ENCODE measurements at places on chromosomes 6 and 20.

DNA sequence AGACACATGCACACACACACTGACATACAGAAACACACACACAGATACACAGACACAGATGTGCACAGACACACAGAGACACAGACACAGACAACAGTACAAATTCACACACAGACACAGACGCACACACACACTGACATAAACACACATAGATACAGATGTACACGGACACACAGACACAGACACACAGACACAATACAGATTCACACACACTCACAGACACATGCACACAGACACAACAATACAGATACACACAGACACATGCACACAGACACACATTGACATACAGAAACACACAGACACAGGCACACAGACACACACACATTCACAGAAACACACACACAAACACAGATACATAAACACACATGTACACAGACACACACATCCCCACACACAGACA is 183.6 kb downstream of the SMOC2 start:
- no peak for DNase-seq

DNA sequence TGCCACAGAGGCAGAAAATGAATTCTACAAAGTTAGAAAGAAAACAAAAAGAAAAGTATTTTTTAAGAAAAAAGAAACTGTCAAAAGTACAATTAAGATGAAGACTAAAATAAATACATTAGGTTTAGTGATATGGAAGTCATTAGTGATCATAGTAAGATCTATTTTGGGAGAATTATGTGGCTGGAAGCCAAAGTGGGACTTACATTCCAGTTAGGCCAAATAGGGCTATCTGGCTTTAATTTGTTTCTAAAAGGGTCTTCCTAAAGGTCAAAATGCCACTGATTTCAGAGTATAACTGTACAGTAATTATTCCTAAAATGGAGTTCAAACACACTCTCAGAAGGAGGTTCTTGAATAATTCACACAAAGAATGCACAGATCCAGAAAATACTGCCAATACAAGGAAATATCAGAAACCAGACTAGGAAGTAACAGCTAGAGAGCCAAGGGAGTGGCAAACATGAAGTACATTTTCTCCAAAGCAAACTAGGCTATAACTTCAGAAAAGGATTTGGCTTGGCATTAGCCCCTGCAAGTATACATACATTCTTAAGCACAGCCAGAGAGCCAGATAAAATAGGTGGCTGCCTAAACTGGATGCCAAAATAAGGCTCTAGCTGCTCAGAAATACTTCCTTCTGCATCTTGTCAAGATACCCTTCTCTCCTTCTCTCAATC is 45.3 kb downstream of the PDSS2 start:
- no peak for DNase-seq

- no peak for DNase-seq
Observed at GRCh38 chr20:46816097-46816496, 78.5 kb upstream of the EYA2 start.

DNA sequence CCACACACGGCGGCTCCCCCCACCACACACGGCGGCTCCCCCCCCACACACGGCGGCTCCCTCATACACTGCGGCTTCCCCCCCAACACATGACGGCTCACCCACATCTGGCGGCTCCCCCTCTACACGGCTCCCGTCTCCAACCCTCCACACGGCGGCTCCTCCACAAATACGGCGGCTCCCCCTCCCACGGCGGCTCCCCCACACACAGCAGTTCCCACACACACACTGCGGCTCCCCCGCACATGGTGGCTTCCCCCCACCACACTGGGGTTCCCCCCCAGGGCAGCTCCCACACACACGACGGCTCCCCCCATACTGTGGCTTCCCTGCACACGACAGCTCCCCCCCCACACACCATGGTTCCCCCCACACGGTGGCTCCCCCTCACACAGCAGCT is 98.0 kb downstream of the TTLL2 start:
- no peak for DNase-seq

DNA sequence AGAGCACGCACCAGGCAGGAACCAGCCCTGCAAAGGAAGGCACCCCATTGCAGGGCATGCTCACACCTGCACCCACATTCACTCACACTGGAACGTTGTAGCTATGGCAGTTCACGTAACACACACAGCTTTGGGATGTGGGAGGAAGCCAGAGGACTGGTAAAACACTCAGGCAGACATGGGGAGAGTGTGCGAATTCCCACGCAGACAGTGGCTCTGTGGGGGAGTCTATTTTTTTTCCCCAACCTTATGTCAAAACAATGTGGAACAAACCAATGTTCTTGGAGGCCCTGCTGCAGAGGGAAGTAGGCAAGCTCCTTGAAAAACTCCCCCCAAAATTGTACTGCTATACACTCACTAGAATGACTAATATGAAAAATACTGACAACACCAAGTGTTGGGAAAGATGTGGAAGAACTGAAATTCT is 91.0 kb downstream of the PPP1R14C start:
- DNase-seq: peak; percentile 3

GRCh38 chr6:37700620-37700973 is 2.9 kb upstream of the MDGA1 start:
- DNase-seq: no peak

- no peak for DNase-seq
Observed at GRCh38 chr20:19382386-19383340, 170.2 kb downstream of the SLC24A3 start.

DNA sequence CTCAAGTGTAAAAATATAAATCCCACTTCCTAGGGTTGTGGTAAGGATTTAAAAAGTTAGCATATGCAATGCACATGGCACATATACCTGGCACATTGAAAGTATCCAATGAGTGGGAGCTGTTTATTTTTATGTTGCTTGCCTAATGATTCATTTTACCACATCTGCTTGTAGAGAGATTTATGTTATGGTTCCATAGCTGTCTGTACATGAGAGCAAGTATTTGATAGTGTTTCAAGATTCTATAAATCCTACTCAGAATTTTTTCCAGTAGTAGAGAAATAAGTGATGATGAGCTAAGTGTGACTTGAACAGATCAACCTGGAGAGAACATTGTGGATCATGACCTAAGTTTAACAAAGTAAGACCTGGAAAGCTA is 125.3 kb upstream of the SPTLC3 start:
- DNase-seq: no peak
